ENCODE measurements at places on chromosomes 3 and 15.

DNA sequence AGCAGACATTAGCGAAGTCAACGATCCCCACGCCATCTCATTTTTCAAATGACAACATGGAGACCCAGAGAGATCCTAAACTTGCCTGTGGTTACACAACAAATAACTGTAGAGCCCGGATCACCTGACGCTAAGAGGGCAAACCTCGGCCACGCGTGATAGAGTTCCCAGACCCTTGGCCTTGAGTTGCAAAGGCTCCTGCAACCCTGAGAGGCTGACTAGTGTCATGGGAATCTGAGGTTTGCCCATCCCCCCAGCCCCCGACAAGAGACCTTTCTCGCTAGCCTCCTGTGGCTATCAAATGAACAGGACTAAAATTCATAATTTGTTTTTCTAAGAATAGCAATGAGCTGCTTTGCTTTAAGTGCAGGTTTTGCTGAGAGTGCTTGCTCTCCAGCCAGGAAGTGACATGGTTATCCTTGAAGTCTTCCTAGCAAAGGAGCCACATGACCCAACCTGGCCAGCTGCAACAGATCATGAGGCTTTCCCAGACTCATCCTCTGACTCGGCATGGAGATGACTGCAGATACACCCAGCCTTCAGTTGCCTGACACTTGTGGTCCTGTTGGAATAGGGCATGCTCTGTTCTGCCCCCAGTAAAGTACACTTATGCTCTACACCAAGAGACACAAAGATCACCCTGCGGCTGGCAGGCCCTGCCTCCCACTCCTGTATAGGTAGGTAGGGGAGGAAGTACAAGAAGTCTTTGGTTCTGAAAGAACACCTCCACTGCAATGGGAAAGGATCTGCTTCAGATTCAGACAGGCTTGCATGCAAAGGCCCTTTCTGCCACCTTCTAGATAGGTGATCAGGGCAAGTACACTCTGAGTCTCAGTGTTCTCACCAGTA lies 36.0 kb downstream of the MCF2L2 start:
- no peak for DNase-seq

GRCh38 chr3:136989781-136990524 lies 32.2 kb downstream of the IL20RB start:
- no peak for DNase-seq

DNA sequence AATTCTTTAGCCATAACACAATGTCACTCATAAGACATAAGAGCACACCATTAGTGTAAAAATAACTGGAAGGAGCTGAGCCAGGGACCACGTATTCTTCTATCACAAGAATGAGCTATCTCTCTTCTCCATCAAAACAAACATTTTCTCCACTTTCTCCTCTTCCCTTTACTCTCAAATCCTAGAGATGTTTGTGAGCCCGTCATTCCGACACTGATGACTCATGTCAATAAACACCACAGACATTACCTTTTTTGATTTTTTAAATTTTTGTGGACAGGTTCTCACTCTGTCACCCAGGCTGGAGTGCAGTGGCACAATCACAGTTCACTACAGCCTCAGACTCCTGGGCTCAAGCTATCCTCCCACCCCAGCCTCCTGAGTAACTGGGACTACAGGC lies 86.6 kb downstream of the MEX3B start:
- no peak for DNase-seq

DNA sequence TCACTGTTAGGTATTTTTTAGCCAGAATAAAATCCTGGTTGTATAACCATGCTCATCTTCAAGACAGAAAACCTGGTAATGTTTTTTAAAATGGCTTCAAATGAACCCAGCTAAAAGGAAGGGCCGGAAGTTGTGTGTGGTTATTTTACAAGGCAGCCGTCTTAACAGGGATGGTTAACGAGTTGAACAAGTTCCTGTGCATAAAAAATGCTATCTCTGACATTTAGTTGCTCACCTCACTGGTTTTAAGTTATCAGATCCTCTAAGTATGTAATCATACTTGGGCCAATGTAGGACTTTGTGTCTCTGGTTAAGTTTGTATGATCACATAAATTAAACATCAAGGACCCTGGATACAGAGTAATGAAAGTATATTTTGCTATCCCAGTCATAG lies 2.1 kb downstream of the ATP11B start:
- DNase-seq: no peak

GRCh38 chr3:188207941-188208515 lies 54.1 kb downstream of the LPP start:
- DNase-seq: peak; percentile 19

- no peak for DNase-seq
These were observed 1093.6 kb upstream of the ALCAM start for GRCh38 chr3:104273046-104273649.
